ENCODE measurements at places on chromosomes 2 and 18. TPM values are rescaled to one million over a fixed set of nuclear protein-coding genes. Genes with fewer than 3 reads are reported as not detected.

GRCh38 chr2:123448801-123449200, 576.3 kb upstream of the CNTNAP5 start:
- peak; percentile 46 for DNase-seq

DNA sequence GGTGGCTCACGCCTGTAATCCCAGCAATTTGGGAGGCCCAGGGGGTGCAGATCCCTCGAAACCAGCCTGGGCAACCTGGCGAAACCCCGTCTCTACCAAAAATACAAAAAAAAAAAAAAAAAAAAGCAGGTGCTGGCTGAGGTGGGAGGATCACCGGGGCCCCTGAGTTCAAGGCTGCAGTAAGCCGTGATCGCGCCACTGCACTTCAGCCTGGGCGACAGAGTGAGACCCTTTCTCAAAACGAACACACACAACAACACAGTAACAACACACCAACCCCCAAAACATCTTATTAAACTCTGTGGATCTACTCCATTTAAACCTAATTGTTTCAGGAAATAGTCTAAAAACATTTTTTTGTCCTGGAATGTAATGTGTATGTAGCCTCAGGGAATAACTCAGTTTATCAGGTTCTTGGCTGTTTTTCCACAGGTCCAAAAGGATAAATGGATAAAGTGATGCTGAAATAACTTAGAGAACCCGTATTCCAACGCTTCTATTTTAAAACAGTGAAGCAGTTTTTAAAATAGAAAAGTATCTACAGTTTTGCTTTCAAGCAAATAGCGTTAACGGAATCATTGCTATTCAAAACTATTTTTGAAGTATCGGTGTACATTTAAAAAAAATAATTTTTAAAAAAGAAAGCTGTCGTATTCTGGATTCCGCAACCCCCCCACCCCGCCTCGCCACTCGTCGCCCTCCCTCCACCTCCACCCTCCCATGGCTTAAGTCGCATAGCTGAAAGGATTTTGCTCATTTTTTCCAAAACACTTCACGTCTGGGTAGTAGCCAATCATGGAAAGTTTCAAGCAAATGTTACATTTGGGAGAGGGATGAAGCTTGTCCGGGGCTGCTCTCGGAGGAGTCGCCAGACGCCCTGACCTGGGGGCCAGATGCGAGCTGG, 895 bp upstream of the GLS start:
- DNase-seq = peak; percentile 86

DNA sequence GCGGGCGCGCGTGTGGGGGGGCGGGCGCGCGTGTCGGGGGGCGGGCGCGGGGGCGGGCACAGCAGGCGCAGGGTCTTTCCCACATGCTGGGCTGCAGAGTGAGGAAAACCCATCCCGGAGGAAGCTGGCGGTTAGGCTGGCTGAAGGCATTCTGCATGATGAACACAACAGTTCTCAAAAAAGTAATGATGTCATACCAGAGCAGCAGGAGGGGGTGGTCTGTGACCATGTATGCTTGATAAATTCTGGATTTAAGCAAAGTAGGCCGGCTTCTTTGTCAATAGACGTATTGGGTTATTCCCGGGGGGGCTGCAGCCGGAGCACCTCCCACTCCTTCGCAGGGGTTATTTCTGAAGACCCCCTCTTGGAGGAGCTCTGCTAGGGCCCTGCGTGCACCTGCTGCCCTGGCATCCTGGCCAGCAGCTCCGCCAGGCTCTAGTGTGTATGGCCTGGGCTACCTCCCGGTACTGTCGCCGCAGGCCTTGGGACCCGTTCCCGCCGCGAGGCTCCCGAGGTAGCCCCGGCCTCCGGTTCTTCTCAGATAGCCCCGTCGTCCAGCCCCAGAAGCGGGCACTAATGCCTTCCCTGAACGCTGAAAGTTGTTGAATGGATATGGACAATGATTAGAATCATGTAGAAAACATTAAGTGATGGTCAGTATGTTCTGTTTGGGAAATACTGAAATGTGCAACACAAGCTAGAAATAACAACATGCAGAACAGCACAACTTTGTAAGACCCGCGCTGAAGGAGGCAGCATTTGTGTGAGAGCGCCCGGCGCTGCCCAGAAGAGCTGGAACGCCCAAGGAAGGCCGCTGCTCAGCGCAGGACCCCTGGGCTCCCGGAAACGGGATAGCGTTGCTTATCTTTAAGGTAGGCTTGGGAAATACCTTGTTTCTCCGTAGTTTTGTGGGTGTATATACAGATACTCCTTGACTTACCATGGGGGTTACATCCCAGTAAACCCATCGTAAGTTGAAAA, 101.4 kb upstream of the RAB6C start:
- peak; percentile 71 for DNase-seq

GRCh38 chr18:42742969-42743368, 372.5 kb downstream of the RIT2 start:
- no peak for DNase-seq

GRCh38 chr2:16632598-16632997, 33.0 kb downstream of the CYRIA start:
- no peak for DNase-seq

GRCh38 chr2:195094330-195094729, 562.7 kb upstream of the SLC39A10 start:
- no peak for DNase-seq

- no peak for DNase-seq
These were observed 196.6 kb downstream of the CYP26B1 start for GRCh38 chr2:71951083-71951468.

GRCh38 chr2:1339388-1340140, 73.7 kb upstream of the TPO start:
- no peak for DNase-seq

Gene ELOA2
- not detected for polyA plus RNA-seq

Gene SLC16A14
- 2.8 TPM for polyA plus RNA-seq

Gene MARCHF4
- 0.04 TPM for polyA plus RNA-seq

Gene FOXI3
- polyA plus RNA-seq = 0.09 TPM

Gene ST6GAL2
- 3.6 TPM for polyA plus RNA-seq

Gene BCL2
- 16.0 TPM for polyA plus RNA-seq

All from hindlimb muscle (tissue), 1 donor.